ENCODE measurements at places on chromosomes 7 and 10. TPM values are rescaled to one million over a fixed set of nuclear protein-coding genes. Genes with fewer than 3 reads are reported as not detected.

The OR2A7 gene
- not detected for total RNA-seq

The DYNC1I1 gene
- 2.3 TPM for total RNA-seq

The WIPF3 gene
- total RNA-seq, result not detected

The SMKR1 gene
- total RNA-seq, result not detected

The FANK1 gene
- total RNA-seq, result 5.4 TPM

The INSYN2A gene
- total RNA-seq, result under 0.01 TPM

The MSANTD7 gene
- 18.9 TPM for total RNA-seq

The SNX13 gene
- 58.6 TPM for total RNA-seq

The LRMDA gene
- total RNA-seq, result 0.38 TPM

The GHRHR gene
- total RNA-seq, result not detected

Data from regular cardiac myocyte (primary cell).